HT1080 (cell line): ENCODE measurements at places on chromosomes 5 and 9. TPM values are rescaled to one million over a fixed set of nuclear protein-coding genes. Genes with fewer than 3 reads are reported as not detected.

GRCh38 chr5:124981901-124982300 lies 235.5 kb upstream of the ZNF608 start:
- no peak for DNase-seq

- peak; percentile 46 for DNase-seq
These were observed 14.6 kb downstream of the ENTREP1 start for GRCh38 chr9:69339620-69340019.

- DNase-seq, result no peak
These were observed 224.2 kb downstream of the SYK start for GRCh38 chr9:91025856-91026255.

DNA sequence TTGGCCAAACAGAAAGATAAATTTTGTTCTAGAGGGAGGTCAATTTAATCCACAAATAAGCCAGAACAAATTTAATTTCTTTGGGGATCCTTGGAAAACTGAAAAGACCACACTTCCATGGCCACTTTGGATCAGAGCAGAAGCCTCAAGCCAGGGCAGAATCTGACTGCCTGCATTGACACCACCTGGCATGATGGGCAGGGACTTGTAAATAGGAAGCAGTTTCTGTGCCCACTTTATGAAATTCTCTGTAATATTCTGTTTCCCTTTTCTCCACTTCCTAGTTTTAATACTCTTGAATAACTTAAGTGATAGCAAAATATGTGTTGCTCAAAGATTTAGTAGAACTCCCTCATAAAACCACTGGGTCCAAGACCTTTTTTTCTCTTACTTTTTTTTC lies 6.7 kb upstream of the TMEM252 start:
- DNase-seq, result no peak

DNA sequence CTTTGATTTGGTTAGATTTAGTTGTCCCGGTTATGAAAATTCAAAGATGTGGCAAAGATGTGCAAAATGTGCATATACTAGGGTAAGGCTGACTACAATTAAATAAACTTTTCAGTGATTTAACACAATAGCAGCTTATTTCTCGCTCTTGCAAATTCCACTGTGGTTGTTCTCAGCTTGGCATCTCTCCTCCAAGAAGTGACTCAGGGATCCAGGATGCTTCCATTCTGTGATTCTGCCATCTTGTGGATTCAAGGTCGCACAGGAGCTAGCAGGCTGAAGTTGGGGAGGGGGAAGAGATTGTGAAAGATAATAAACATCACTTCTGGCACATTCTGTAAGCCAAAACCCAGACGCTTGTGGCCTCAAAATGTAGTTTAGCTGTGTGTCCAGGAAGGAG lies 60.1 kb upstream of the TGFBR1 start:
- DNase-seq, result peak; percentile 54

The PRDM9 gene
- not detected in 2 replicates for total RNA-seq

DNA sequence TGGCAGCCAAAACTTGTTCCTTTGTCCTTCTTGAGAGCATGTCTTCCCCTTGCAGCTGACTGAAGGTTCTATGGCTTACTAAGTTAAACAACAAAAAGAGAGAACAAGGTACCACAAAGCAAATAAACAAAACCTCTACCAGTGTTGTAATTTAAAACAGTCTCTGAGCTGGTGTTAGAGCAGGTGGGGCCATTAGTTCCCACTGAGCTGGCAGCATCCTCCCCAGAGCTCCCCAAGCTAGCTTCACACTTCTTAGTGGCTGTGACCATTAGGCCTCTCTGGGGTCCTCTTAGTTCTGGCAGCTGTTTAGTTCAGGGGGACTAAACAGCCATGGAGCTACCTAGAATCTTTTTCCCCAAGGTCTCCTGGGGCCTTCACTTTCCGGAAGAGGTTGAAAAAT lies 128.6 kb upstream of the ELL2 start:
- DNase-seq, result no peak

GRCh38 chr5:173969167-173970049 lies 19.6 kb upstream of the C5orf47 start:
- peak; percentile 48 for DNase-seq

- no peak for DNase-seq
These were observed 30.7 kb upstream of the IL31RA start for GRCh38 chr5:55820488-55820887.
